ENCODE measurements at places on chromosomes 12 and 14.

GRCh38 chr12:47867495-47867941 is 37.3 kb downstream of the VDR start:
- no peak for DNase-seq

DNA sequence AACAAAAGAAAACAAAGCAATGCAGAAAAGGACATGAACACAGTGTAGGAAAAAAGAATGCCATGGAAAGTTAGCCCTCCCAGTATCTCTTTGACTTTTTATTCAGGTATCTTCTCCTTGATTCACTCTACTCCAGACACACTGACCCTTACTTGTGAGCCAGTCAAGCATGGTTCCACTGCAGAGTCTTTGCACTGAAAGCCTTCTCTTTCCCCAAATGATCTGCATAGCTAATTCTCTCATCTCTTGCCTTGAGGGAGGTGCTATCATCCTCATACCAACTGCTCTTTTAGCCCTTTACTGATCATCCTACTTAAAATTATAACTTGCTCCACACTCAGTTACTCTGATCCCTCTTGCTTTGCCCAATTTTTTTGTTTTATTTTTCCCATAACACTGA is 101.2 kb upstream of the SLC16A7 start:
- no peak for DNase-seq

- no peak for DNase-seq
These were observed 167.8 kb upstream of the HIF1A start for GRCh38 chr14:61527325-61528100.

GRCh38 chr12:15797818-15798217 is 8.6 kb upstream of the EPS8 start:
- no peak for DNase-seq

GRCh38 chr14:104604458-104605449 is at the start of gene TMEM179:
TMEM179 (minus strand) TSS chr14:104604772; CDS start chr14:104604741, 31 bp downstream.
- no peak for DNase-seq

DNA sequence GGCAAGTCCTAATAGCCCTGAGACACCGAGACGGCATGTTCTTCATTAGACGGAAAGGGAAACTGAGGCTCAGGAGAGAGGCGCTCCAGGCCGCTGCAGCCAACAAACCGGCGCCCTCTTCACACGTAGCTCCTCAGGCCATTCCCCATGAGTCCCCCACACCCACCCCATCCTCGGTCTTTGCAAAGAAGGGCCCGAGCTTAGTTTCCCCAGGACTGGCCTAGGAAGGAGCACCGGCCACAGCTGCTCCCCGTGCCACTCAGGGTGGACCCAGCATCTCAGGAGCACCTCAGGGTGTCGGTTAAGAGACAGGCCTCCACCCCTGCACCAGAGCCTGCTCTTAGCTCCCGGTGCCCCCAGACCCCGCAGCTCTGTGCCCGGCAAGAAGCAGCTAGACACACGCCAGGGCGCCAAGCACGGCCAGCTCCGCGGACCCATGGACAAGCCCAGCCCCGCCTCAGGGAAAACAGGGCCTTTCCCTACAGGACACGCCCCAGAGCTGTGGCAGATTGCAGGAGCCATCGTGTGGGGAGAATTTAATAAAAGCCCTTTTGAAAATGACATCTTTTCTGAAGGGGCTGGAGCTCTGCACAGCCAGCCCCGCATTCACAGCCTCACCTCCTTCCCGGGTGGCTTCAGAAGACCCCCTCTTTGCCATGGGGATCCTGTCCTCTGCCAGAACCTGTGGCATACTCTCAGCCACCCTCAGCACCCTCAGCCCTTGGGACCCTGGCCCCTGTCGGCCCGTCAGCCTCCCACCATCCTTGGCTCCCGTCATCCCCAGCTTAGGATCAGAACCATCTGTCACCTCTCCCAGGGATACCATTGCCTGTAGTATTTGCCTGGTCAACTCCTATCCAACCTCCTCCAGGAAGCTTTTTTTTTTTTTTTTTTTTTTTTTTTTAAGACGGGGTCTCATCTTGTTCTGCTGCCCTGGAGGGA is 59.7 kb downstream of the LGMN start:
- no peak for DNase-seq

DNA sequence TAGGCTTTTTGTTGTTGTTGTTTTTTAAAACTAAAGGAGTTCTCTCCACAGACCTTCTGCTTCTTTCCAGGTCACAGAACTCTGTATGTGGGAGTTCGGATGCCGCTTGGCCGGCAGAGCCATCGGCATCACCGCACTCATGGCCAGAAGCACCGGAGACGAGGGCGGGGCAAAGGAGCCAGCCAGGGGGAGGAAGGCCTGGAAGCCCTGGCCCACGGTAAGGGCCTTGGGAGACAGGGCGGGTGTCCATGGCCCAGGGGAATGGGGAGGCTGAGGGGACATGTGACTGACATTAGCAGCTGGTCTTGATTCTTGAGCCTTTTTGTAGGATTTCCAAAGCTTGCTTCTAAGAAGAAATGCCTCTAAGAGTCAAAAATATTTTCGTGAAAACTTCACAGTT is 26.2 kb downstream of the SLC4A8 start:
- no peak for DNase-seq

- DNase-seq = no peak
These were observed 165.6 kb downstream of the OTOGL start for GRCh38 chr12:80264891-80265290.

DNA sequence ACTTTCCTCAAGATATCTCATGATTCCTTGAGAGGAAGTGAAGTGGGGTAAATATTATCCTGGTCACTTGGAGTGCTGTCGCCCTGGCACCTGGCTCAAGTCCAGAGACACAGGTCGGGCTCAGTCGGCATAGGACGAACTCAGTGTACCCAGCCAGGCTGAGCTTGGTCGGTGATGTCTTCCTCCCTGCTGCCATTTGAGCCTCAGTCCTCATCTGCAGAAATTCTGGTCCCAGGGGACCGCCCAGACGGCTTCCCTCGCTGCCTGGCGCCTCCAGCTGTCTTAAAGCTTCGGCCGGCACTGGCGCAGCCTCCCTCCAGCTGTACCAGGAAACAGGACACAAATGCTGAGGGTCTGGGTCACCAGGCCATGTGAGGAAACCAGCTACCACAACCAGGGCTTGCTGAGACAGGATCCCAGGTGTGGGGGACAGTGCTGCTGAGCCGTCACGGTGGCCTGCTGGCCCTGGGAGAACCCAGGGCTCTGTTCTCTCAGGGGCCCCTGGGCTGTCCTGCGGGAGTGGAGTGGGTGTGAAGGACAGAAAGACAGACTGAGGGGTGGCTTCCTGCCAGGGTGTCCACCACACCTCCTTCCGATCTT is 5.0 kb upstream of the KLC1 start:
- no peak for DNase-seq
